ENCODE measurements at places on chromosomes 11 and 22.
A peak's percentile ranks its signal among the peaks of the same experiment; 100 is the strongest.

- no peak for DNase-seq
Observed at GRCh38 chr11:132036746-132037466, 666.5 kb downstream of the NTM start.

- no peak for DNase-seq
Observed at GRCh38 chr11:91913407-91913806, 311.2 kb upstream of the FAT3 start.

GRCh38 chr11:67320691-67321090 lies 17.4 kb downstream of the SSH3 start:
- DNase-seq = no peak

GRCh38 chr11:128604723-128605122 lies 17.4 kb upstream of the ETS1 start:
- DNase-seq = no peak

DNA sequence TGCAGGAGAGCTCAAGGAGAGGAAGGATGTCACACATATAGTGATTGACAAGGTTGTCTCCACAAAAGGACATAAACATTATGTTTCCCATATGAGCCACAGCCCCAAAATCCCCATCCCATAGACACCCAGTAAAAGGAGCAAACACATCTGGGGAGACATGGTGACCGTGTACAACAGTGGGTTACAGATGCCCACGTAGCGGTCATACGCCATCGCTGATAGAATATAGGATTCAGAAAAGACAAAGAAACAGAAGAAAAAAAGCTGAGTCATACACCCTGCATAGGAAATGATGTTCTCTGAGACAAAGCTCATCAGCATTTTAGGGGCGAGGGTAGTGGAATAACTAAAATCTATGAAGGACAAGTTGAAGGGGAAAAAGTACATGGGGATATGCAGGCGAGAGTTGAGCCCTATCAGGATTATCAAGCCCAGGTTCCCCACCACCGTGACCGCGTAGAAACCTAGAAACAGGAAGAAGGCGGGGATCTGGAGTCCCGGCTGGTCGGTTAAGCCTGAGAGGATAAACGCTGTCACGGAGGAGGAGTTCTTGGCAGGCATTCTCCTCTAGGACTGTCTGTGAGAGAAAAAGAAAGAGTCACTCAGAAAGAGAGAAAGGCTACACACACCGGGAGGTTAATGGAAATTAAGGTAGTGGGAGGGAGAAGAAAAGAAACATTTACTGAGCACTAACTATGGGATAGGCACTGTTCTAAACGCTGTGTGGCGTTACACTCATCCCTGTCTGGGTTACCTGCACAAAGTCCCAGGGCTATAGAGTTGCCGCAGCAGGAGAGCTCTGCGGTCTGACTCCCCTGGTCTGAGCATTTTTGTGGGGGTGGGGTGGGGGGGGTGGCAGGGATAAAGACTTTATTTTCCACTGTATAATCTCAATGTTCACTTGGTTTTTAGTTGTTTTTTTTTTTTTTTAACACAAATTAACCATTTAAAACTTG lies 36.1 kb upstream of the OR8B8 start:
- peak; percentile 22 for DNase-seq

- DNase-seq = no peak
Observed at GRCh38 chr11:14140991-14141390, 178.5 kb downstream of the SPON1 start.

DNA sequence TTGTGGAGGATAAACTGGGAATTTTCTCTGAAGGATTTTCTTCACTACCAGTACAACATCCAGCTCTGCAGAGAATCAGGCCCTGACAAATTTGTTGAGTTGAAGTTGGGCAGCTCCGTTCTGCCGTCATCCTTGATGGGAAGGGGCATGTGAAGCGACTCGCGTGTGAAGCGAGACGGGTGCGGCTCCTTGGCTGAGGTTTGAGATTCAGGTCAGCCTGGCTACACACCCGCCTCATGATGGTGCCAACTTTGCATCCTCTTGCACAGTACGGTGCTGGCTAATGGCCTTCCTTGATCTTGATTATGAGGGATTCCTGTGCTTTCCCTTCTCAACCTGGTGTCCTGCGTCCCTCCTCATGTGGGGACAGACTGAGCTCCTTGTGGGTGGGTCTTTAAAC lies 19.7 kb upstream of the CDC42EP2 start:
- no peak for DNase-seq

DNA sequence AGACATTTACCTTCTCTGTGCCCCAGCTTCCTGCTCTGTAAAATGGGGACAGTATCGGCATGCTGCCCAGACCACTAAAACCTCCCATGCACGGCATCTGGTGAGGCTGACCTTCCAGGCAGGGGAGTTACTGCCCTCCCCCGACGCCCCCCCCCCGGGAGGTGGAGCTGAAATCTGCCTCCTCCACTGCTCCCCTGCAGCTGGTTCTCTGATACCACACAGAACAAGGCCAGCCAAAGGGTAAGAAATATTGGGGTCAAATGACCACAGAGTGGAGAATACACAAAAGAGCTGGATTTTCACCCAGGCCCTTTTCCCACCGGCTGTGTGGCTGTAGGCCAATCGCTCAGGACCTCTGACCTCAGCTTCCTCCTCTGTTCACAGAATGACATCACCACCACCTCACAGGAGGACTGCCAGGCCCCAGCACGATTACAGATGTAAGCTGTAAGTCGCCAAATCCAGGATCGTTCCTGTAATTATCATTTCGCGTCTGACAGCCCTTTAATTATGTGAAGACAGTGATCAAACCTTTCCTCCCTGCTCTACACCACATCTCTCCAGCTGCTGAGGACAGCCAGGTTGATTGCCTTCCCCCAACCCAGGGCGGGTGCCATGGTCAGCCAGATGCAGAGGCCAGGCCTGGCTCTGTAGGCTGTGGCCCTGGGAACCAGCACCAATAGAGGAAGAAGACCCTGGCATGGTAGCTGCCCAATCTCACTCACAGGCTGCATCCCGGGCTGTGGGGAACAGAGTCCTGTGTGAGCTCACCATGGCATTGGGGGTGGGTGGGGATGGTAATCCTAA lies 35.7 kb upstream of the KLHL35 start:
- no peak for DNase-seq
